ENCODE measurements at places on chromosomes 1 and 21.

DNA sequence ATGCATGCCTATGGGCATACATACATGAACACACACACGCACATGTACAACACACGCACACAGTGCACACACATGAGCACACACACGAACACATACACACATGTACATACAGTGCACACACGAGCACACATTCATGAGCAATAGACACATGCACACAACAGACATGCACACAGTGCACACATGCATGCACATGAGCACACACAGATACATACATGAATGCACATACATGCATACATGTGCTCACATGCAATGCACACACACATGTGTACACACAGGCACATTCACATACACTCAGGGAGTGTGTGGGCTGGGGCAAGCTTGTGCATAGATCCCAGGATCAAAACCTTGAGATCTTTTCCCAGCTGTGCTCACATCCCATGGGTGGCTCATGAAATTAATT is 18.9 kb downstream of the CRYAA start:
- DNase-seq = no peak

DNA sequence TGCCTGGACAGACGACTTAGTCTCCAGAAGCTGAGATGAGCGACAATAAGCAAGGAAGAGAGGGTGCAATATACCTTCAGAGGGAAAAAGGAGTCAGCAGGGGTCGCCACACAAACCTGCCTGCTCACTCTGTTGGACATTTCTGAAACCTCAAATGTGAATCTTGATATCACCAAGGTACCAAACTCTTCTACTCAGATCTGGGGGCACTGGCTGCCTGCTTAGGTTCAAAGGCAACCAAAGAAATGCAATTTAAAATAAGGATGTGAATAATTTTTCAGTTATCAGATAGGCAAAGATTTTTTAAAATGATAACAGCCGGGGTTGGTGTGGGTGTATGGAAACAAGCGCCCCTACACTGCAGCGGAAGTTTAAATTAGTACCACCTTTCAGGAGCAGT is 164.2 kb downstream of the HIVEP3 start:
- DNase-seq = no peak

GRCh38 chr1:238953448-238954010 is 432.8 kb upstream of the CHRM3 start:
- DNase-seq = no peak

- DNase-seq = no peak
These were observed 639 bp upstream of the DNAJB4 start for GRCh38 chr1:78003882-78004718.

- no peak for DNase-seq
These were observed 6.2 kb downstream of the CSRP1 start for GRCh38 chr1:201500670-201501120.

DNA sequence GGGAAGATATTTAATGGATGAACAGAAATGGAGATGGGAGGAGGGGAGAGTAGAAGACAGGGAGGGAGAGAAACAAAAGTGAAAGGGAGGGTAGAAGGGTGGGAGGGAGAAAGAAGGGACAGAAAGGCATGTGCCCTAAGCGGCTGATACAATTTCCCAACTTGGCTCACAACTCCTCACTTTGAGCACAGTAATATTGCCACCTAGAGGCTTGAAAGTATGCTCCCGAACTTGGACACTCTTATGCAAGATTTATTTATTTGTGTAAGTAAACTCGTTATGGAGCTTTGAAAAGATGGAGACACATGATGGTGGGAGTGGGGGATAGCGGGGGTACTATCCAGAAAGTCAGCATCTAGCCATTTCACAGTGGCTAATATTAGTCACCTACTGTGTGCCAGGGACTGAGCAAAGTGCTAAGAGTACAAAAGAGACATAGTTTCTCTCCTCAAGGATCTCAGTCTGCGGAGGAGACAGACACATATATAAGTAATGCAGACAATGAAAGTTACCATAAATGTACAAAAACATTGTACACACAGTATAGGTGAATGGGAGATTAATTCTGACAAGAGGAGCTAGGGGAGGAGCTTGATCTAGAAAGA is 189.7 kb downstream of the SEC16B start:
- DNase-seq = no peak
